ENCODE measurements at places on chromosomes 6 and 20.

DNA sequence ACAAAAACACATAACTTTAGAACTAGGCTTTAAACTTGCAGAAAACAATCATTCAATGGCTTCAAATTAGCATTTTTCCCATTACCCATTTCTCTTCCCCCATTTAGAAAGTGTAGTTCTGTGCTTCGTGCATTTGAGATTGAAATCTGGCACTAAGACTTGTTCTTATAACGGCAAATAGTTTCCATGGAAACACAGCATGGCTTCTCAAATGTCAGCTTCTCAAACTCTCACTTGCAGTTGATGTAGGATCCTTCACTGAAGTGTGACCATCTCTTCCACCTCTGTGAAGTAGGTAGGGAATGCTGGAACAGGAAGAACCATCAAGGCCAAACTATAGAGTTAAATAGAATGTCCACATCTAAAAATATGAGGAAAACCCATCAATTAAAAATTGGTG is 52.2 kb downstream of the MANEA start:
- no peak for DNase-seq

DNA sequence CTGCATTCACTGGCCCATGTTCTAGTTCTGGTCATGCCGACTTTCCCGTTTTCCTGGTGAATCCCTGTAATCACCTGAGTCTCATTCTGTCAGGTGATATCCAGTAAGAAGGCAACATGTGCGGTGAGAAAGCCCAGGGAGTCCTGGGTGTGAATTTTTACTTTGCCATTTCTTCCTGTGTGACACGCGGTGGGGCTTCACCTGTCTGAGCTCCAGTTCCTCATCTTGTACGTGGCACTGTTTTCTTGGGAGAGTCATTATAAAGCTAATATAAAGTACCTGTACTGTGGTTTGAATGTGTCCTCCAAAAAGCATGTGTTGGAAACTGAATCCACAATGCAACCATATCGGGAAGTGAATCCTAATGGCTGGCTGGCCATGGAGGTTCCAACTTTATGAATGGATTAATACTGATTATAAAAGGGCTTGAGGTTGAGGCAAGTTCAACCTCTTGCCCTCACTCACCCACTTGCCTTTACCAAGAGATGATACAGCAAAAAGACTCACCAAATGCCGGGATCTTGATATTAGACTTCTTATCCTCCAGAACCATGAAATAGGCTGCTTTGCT is 5.1 kb downstream of the HLA-E start:
- DNase-seq = no peak

GRCh38 chr6:111238464-111239119 is 151.3 kb downstream of the SLC16A10 start:
- DNase-seq = no peak

DNA sequence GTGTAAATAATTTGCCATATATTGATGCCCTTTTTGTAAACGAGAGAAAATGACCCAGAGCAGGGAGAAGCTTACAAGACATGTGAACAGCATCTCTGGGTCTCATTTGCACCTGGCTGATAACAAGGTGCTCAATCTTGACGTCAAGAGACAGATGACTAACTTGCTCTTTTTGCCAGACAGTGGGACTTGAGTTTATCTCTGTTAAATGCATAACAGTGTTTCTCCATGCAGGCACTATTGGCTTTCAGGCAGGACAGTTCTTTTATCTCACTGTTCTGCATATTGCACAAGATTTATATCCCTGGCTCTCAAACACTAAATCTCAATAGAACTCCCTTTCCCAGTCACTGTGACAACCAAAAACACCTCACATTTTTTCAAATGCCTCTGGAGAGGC is 56.4 kb downstream of the RFX6 start:
- DNase-seq = no peak

DNA sequence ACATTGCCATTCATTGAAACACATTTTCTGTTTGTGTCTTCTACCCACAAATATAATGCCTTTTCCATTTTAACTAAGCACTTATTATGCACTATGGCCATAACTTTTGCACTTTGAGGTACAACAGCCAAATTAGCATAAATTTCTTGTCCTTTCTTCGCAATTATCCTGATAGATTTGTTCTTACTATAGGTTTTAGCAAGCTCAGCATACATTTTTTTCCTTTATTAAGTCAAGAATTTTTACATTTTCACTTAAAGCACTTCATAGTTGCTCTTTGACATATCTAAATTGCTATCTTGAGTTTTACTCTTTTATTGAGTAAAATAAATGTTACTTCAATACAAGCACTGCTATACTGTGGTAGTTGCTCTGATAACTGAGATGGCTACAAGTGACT is 5.8 kb downstream of the DEFB114 start:
- DNase-seq = no peak

DNA sequence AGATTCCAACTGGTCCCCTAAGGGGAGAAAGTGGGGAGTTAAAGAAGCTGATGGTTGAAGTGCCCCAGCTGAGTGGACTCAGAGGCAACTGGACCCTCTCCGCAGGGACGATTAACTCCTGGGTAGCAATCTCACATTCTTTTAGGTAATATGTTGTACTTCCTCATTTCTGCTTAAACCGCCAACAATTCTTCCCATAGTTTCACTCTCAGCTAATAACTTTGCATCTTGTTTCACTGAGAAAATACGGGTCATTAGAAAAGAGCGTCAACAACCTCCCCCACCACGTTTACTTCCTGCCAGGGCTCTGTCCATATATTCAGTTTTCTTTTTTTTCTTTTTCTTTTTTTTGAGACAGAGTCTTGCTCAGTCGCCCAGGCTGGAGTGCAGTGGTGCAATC is 39.5 kb upstream of the CHD6 start:
- DNase-seq = no peak

DNA sequence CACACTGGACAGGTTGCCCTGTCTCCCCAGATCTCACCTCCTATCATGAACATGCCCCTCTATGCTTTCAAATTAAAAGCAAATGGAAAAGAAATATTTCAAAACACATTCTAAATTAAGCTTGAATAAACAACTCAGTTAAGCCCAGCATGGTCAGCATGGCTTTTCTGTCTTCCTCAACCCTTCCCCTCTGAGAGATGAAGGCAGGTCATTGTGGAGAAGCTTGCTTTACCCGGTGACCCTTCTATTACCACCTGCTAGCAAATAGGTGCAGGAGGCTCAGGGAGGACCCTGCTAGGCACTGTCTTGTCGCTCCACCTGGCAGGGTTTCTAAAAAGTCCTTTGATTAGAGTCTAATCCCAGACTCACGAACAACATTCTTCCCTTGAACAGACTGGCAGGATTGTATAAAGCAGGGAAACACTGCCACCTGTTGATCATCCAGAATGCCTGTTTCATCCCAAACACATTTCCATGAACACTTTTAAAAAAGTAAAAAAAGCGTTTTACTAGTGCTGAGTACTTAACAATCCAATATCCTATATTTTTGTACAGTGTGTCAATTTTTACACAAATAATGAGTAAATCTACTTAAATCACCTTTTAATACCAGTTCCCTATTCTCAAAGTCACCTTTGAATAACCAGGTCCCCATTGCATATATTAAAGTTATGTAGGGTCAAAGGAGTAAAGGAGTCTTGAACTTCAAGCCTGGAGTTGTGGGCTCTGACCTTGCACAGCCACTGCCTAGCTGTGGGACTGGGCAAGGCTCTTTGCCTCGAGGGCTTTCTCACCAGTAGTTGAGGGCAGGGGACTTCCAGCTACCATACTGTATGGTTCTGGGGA is 75.5 kb downstream of the GPR6 start:
- DNase-seq = no peak

DNA sequence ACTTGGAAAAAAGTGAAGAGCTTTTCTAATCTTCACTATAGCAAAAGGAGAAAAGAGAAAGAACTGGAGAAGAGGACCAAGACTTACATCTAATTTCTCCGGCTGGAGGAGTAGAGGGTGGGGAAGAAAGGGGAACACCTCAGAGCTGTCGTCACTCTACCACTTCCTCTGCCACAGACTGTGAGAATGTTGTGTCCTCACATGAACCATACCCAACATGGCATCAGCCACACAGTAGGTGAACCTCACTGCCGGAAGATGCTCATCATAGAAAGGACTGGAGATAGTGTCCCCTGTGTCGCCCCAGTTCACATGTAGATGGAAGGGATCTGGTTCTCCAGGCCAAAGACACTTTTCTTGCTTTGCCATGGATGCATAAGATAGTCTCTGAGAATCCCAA is 604.4 kb upstream of the NOX3 start:
- no peak for DNase-seq

DNA sequence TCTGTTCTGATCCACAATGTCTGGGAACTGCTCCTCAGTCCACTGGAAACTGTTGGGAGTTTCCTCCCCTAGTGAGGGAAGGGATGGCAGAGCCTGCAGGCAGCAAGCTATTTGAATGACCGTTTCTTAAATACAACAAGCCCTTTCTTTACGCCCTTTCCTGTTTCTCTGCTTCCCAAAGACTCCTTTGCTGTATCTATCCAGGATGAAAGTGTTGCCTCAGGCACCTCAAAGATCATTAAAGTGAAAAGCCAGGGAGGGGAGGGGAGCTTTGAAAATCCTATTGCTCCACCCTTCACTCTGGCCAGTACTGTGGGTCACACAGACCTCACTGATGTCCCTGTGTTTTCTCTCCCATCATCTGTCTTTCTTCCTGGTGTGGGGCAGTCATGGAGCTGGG is 213.1 kb downstream of the RNF144B start:
- DNase-seq = no peak

GRCh38 chr6:44178424-44179071 is 19.9 kb downstream of the CAPN11 start:
- no peak for DNase-seq

GRCh38 chr6:372336-372911 is 19.1 kb upstream of the IRF4 start:
- no peak for DNase-seq

DNA sequence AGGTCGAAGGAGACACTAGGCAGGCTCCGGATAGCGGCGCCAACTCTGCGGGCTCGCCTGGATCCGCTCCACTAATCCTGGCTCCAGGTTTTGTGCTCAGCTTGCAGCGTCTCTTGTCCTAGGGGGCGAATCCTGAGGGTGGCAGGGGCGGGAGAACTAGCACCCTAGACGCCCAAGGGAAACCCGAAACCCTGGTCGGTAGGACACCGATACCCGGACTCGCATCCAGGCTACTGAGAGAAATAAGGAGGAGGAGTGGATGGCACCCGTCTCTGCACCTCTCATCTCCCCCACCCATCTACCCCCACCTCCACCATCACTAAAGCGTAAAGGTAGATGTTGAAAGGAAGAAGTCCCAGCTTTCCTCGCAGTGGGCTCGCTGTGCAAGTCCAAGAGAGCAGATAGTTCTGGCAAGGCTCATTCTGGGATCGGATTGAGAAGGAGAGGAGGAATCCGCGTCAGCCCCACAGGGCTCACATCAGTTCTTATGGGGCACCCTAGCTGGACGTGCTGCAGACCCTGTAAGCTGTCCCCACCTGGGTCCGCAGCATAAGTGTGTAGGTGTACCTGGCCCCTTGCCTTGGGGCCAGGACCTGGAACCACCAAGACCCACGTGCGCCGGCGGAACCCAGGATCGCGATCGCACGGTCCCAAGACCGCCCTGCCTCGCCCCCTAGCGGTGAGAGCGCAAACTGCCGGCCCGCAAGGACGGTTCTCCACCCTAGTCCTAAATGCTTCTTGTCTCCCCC is 6.9 kb downstream of the SLC32A1 start:
- peak; percentile 81 for DNase-seq

DNA sequence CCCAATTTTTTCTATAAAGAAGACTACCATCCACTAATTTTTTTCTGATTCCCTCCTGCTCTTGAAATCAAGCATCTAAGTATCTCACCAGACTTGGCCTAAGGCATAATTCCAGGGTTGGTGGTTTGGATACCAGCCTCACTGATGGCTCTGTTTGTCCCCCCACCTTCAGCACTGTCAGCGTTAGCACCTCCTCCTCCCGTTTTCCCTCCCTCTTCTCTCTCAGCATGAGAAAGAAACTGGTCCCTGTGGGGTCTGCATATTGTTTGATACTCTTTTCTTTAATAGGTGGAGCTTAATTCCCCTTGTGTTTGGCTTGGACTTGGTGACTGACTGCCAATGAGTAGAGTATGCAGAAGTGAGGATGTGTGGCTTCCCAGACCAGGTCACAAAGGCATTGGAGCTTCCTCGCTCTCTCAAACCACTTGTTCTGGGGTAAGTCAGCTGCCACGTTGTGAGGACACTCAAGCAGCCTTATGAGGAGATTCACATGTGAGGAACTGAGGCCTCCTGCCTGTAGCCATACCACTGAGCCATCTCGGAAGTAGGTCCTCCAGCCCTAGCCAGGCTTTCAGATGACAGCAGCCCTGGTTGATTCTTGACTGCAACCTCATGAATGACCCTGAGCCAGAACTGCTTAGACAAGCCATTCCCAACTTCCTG is 65.2 kb downstream of the RIOK1 start:
- DNase-seq = no peak

GRCh38 chr20:48790473-48791003 is 37.3 kb downstream of the PREX1 start:
- no peak for DNase-seq

- no peak for DNase-seq
Observed at GRCh38 chr20:40803381-40803780, 114.3 kb upstream of the MAFB start.

DNA sequence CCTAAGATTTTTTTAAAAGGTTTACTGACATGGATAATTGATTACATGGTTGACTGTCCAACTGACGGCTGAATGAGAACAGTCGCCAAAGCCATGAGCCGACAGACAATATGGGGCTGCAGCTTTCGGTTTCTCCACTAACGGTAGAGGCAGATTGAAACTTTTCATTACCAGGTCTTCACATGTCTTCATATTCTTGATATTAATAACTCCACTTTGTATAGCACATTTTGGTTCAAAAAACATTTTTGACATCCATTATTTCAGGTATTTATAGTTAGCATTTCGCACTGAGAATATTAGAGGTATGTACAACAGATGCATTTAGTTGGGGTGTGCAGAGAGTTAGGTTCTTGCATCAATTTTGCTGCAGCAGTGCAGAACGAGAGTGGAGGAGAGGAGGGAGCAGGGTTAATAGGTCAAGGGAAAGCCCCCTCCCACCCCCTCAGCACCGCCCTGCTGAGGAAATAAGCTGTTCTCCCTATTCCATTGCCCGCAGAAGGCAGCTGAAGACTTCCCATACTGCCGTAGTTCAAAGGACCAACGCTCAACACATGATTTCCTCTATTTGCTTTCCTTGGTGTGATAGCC is 73.6 kb upstream of the ADTRP start:
- no peak for DNase-seq

DNA sequence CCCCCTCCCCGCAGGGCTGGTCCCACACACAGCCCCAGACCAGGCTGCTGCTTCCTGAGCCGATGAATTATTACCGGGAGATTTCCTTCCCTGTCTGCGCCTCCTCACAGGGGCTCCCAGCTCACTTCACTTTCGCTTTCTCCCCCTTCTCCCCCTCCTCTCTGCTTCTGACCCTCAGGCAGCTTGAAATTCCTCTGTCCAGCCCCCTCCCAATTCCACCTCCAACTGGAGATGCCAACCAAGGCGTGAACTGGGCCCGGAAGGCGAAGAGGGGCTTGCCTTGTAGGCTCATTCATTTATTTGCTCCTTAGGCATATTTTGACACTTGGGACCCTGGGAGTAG is 1.7 kb upstream of the TCF15 start:
- DNase-seq = no peak

DNA sequence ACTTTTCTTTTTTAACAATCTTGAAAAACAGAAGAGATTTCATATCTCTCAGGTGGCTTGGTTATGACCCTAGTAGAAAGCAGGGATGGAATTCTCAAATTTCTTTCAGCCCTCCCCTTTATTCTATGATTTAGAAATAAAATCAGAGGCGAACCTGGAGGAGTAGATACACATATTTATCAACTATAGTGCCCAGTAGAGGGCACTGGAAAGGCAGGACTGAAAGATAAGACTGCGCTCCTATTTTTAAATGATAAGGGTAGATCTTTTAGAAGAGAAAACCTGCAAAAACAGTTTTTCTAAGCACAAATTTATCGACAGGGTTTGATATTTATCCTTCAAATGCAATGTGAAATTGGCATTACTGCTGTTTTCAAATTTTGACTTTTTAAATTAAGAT is 1296.6 kb downstream of the EPHA7 start:
- DNase-seq = no peak
